ENCODE measurements at places on chromosomes 7 and 10. TPM values are rescaled to one million over a fixed set of nuclear protein-coding genes. Genes with fewer than 3 reads are reported as not detected.

The MMRN2 gene
- not detected for total RNA-seq

The HUS1 gene
- total RNA-seq = 38.9 TPM

The CALML3 gene
- not detected for total RNA-seq

The MRLN gene
- total RNA-seq = not detected

The ZNF786 gene
- total RNA-seq = 6.1 TPM

The HTR7 gene
- not detected for total RNA-seq

The PTPN20 gene
- 1.4 TPM for total RNA-seq

The ATP6V1F gene
- 117 TPM for total RNA-seq

The SPDYE6 gene
- total RNA-seq = not detected

The PRKG1 gene
- total RNA-seq = not detected

The AS3MT gene
- 0.59 TPM for total RNA-seq

The GNAT3 gene
- not detected for total RNA-seq

The CYP3A5 gene
- total RNA-seq = not detected

The YKT6 gene
- total RNA-seq = 57.0 TPM

The TEX36 gene
- total RNA-seq = not detected

The TWIST1 gene
- total RNA-seq = 4.1 TPM

The RNF133 gene
- total RNA-seq = not detected

Data from activated CD4-positive, alpha-beta memory T cell treated with anti-CD3 and anti-CD28 coated beads for 36 hours (primary cell).